ENCODE measurements at places on chromosomes 2 and 18.

- no peak for DNase-seq
Measured at GRCh38 chr18:54232485-54233227, 8.2 kb upstream of the MBD2 start.

GRCh38 chr18:50307400-50307737 lies 19.9 kb upstream of the CXXC1 start:
- DNase-seq = no peak

DNA sequence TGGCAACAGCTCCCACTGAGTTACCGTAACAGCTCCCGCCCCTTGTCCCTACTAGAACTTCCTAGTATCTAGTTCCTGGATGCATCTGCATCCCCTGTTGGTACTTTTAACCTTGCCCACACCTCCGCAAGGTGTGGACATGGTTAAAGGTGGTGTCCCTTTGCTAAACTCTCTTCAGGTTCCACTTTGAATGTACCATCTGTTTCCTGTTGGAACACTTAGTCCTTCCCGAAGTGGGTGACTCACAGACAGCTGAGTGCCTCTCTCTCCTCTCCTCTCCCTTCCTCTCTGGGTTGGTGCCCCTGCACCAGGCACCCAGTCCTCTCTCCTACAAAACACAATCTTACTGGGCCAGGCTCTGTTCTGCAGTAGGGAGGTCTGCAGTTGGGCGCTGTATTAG lies 19.6 kb upstream of the REL start:
- DNase-seq = no peak

- DNase-seq = no peak
Measured at GRCh38 chr18:57839942-57840381, 36.8 kb upstream of the ATP8B1 start.

DNA sequence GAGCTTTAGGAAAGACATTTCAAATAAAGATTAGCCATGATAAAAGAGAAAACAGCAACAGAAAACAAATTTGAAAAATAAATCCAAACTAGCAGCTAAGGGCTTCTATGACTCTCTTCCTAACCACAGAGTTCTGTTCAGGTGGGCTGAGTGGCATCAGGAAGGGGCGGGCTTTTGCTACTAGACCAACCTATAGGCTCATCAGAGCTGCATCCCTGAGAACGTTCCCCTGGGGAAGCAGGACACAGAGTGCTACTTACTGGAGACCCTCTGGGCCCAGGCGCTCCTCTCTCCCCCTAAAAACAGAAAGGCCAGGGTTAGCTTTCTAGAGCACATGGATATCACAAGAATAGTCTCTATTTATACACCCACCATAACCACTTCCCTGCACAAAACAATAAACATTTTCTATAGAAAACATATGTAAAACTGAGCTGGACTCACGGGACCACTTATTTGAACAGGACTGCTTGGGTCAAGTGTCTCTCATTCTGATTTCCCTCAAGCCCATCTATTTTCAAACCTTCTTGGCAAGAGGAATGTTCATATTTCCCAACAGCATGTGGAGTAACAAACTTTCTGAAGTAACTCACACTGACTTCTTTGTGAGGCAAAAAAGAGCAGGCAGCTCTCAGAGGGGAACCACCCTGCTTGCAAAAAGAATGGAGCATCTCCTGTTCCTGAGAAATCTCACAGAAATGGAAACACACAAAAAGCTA lies 78.9 kb upstream of the LMAN1 start:
- DNase-seq = no peak

DNA sequence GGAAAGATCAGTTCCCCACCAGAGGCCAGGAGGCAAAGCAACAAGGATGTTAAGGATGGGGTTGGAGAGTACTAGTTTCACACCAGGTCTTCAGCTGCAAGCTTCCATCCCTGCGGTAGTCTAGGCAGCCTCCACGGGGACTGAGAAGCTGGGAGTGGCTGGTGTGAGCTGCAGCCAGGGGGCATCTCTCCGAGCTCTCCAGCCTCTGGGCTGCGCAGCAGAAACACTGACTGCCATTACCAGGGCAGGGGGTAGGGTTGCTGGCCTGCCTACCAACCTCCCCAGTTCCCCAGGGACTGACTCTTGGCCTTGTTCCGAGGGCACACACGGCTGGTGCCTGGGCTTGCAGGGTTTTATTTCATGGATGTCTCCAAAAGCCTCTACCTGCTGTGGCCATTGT lies 15.9 kb downstream of the GATA6 start:
- no peak for DNase-seq

- DNase-seq = no peak
Measured at GRCh38 chr2:46703588-46703987, 212.0 kb downstream of the MCFD2 start.

- DNase-seq = no peak
Measured at GRCh38 chr2:67854798-67855197, 208.0 kb downstream of the C1D start.
